ENCODE measurements at places on chromosomes 12 and 14. TPM values are rescaled to one million over a fixed set of nuclear protein-coding genes. Genes with fewer than 3 reads are reported as not detected.

DNA sequence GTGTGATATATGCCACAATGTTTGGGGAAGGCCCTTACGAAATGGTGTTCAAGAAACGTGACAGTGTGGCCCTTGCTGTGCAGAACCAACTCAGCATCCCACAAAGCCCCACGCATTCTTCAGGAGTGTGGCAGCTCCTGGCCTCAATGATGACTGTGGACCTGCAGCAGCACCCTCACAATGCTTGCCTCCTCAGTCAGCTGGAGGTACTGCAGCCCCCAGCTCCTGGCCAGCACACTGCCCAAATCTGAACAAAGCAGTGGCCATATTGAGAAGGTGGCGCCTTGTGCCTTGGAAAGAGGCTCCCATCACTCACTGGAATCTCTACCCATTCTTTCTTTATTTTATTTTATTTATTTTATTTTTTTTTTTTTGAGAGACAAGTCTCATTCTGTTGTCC, 10.4 kb downstream of the POLE2 start:
- DNase-seq: no peak
- no peak overlapping the region for H3K4me3 ChIP-seq
- no peak overlapping the region for H3K27ac ChIP-seq

- H3K27ac ChIP-seq: no peak overlapping the region
- DNase-seq: no peak
- H3K36me3 ChIP-seq: no peaks in the 10 kb centered on the region
- H3K4me3 ChIP-seq: no peak overlapping the region
Measured at GRCh38 chr14:71438684-71439083, 493.5 kb upstream of the RGS6 start.

- H3K4me1 ChIP-seq: no peaks in the 10 kb centered on the region
- no peak overlapping the region for H3K27ac ChIP-seq
- H3K4me3 ChIP-seq: no peak overlapping the region
Measured at GRCh38 chr14:33348510-33348909, 409.8 kb downstream of the NPAS3 start.

DNA sequence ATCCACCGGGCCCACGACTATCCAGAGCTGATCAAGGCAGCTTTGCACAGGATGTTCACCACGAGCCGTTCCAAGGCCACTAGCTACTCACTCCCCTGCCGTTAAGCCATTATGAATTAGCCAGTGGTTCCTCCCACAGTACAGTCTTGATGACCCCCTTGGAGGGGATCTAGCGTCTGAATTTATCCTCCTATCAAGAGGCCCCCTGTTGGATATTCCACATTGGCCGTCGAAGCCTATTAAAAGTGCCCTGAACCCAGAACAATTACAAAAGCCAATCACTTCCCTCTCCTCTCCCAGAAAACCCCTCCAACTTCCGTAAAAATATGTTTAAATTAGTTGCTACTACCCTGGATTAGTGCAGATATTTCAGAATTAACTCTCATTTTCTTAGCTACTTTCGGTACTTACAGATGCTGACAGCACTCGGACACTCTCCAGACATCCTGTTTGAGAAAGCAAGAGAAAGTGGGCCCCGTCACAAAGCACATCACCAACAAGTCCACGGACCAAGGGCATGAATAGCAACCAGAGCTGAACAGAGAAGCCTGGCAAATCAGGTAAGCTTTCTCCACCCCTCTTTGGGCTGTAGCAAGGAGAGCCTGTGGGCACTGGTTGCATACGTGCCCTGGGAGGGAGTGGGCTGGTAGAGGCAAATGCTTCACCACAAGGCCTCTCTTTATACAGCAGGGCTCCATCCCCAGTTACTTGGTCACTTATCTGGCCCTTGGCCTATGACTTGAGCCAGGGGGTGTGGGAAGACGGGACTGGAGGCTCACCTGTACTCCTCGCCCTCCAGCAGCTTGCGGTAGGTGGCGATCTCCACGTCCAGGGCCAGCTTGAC, 5.3 kb downstream of the KRT3 start:
- no peak for DNase-seq
- peaks cover under 1% of the 10 kb centered on the region for H3K27me3 ChIP-seq
- H3K27ac ChIP-seq: no peak overlapping the region
- no peaks in the 10 kb centered on the region for H3K4me1 ChIP-seq

GRCh38 chr12:131211340-131211938, 257.7 kb downstream of the ADGRD1 start:
- no peaks in the 10 kb centered on the region for H3K27me3 ChIP-seq
- no peak overlapping the region for H3K27ac ChIP-seq
- H3K36me3 ChIP-seq: no peaks in the 10 kb centered on the region
- no peak overlapping the region for H3K4me3 ChIP-seq

GRCh38 chr14:69593018-69593677, 18.2 kb upstream of the SUSD6 start:
- no peak overlapping the region for H3K4me3 ChIP-seq
- no peaks in the 10 kb centered on the region for H3K4me1 ChIP-seq
- no peaks in the 10 kb centered on the region for H3K27me3 ChIP-seq
- H3K27ac ChIP-seq: no peak overlapping the region
- DNase-seq: no peak

DNA sequence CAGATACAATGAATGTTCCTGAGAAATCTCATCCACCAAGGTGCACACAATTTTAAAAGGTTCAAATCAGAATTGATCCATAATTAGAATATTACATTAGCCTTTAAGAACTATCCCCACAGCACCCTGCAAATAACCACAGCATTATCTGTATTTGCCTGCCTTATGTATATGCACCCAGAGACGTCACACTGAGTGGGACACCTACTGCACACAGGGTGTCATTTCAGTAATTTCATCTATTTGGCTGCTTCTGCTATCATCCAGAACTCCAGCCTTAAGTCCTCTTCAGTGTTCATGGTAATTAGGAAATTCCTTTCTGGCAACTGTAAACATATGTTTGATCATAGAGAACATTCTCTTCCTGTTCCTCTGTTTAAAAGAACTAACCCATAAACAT, 298.4 kb downstream of the SYT1 start:
- no peak for DNase-seq
- H3K4me3 ChIP-seq: no peak overlapping the region
- no peak overlapping the region for H3K27ac ChIP-seq
- no peaks in the 10 kb centered on the region for H3K4me1 ChIP-seq

DNA sequence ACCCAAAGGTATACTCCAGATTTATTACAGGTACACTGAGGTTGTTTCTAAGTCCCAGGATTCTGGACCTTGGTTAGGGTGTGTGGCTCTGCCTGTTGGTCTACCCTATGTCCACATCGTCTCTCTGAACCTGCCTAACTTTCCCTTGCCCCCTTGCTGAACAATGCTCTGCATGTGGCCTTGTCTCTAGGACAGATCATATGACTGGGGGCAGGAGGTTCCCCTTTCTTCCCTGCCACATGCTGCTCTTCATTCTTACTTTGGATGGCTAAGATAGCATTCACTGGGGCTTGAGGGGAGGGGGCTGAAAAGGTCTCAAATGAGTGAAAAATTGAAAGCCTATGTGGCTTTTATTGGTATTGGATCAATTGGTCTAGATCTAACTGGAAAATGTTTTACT, 49.2 kb downstream of the MBIP start:
- H3K27me3 ChIP-seq: peaks cover 16% of the 10 kb centered on the region
- no peak overlapping the region for H3K27ac ChIP-seq
- H3K4me3 ChIP-seq: no peak overlapping the region
- no peaks in the 10 kb centered on the region for H3K36me3 ChIP-seq

DNA sequence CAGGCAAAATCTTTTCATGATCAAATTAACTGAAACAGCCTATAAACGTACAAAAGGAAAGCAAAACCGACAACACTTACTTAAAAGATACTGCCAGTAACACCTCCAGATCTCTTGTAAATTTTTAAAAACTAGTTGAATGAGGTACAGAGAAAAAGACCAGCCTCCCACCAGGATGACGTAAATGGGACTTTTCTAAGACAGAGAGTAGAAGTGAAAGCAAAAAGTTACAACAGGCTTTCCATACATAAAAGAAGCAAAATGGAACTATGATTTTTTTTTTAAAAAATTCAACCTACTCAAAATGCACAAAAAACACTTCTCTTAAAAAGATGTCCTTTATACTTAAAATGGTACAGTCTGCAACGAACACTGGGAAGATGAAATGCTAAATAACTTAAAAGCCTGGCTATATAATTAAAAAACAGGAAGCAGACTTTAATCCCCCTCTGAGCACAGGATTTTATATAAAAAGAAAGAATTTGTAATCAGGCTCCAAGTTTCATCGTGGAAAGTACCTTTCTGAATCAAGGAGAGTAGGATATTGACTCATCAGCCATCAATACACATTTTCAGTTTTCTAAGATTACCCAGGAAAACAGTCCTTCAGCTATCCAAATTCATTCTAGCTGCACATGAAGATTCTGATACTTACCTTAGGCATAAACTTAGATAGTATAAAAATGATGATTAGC, 14.2 kb upstream of the MYO1A start:
- H3K27me3 ChIP-seq: no peaks in the 10 kb centered on the region
- no peak for DNase-seq
- H3K4me3 ChIP-seq: no peak overlapping the region
- no peaks in the 10 kb centered on the region for H3K4me1 ChIP-seq

DNA sequence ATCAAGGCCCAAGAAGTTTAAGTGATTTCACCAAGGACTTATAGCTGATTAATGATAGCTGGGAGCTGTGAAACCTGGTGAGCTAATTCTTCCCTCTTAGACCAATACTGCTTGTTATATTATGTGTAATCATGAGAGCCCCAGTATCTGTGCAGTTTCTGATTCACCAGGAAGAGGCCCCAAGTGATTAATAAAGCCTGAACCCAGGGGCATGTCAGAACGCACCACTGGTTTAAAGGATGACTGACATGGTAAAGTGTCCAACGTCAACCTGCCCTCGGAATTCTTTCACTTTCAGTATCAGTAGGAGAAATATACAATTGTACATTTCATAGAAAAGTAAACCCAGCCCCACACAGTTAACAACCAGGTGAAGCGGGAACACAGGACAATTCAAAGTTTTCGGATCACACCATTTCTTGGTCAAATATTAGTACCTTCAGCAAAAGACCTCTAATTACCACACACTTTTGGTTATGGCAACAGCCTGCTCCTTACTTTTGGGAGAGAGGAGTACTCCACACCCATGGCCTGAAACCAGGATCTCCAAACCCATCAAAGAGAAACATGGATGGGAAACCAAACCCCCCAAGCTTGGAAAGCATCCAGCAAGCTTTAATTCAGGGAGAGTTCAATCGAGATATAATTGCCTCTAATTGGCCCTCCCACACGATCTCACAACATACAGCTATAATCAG, 28.5 kb downstream of the TMCC3 start:
- peak overlapping the region; percentile 28 for H3K4me3 ChIP-seq
- no peaks in the 10 kb centered on the region for H3K36me3 ChIP-seq
- H3K27me3 ChIP-seq: no peaks in the 10 kb centered on the region

DNA sequence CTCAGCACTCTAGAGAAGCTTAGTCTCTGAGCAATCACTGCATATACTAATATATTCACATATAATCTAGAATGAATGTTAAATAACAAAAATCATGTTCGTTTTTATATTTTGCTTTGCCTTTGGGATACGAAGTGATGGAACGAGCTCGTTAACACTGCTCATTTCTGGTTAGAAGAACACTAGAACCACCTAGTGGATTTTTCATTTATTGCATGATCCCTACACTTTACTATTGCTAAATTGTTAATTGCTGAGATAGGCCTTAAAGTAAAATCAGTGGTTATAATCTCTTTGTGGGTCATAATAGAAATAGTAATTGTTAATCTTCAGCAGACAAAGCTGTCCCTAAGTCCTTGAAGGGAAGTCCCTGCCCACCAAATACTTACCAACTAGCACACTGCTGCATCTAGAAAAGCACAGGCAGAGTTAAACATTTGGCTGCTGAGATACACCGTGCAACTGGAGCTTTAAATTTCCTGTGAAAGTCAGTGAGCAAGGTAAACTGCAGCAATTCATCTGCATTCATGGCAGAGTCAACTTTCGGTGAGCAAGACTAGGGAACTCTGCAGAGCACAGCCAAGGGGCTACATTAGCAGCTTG, 353.7 kb downstream of the APAF1 start:
- no peaks in the 10 kb centered on the region for H3K4me1 ChIP-seq
- H3K27ac ChIP-seq: no peak overlapping the region
- H3K27me3 ChIP-seq: no peaks in the 10 kb centered on the region
- no peaks in the 10 kb centered on the region for H3K36me3 ChIP-seq
- no peak for DNase-seq
- H3K4me3 ChIP-seq: no peak overlapping the region

- no peak overlapping the region for H3K4me3 ChIP-seq
- peaks cover 5% of the 10 kb centered on the region for H3K4me1 ChIP-seq
- H3K27ac ChIP-seq: no peak overlapping the region
- no peak for DNase-seq
- H3K27me3 ChIP-seq: no peaks in the 10 kb centered on the region
Measured at GRCh38 chr12:89479982-89480381, 44.6 kb downstream of the GALNT4 start.

DNA sequence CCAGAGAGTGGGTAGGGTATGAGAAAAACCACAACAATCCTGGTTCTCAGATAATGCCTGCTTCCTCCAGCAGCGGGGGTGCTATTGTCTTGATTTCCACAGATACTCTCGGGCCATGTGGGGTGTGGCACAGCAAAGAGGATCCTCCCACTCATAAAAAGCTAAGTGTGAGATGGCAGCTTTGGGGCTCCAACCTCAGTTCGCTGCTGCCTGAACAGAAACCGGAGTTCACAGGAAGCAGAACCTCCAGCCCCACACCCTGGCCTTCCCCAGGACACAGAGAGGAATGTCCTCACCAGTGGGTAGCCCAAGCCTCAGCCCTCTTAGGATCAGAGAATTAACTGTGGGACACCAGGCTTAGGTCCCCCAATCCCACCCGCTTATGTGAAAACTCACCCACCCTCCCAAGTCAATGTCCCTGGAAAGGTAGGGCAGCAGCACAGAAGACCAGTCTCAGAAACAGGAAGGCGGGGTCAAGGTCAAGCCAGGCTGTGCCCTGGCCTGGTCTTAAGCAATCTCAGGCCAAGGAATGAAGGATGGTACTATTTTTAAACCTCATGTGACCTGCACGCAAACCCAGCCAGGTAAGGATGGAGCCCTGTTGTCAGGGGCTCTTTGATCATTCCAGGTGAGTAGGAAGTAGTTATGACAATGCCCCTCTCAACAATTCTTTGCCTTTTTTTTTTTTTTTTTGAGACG, 9.0 kb downstream of the KCTD10 start:
- H3K4me1 ChIP-seq: no peaks in the 10 kb centered on the region
- no peak overlapping the region for H3K4me3 ChIP-seq
- peaks cover 14% of the 10 kb centered on the region for H3K36me3 ChIP-seq

The CLEC6A gene
- not detected for total RNA-seq

The KRT81 gene
- not detected for total RNA-seq

The KRT80 gene
- total RNA-seq: 0.08 TPM

The LRCOL1 gene
- not detected for total RNA-seq

The ATG2B gene
- 36.0 TPM for total RNA-seq

The PLCZ1 gene
- not detected for total RNA-seq

The PRPF40B gene
- 2.4 TPM for total RNA-seq
